CD4-positive, alpha-beta T cell treated with Interferon gamma for 1 hour (primary cell): ENCODE measurements at places on chromosomes 6 and 20.

DNA sequence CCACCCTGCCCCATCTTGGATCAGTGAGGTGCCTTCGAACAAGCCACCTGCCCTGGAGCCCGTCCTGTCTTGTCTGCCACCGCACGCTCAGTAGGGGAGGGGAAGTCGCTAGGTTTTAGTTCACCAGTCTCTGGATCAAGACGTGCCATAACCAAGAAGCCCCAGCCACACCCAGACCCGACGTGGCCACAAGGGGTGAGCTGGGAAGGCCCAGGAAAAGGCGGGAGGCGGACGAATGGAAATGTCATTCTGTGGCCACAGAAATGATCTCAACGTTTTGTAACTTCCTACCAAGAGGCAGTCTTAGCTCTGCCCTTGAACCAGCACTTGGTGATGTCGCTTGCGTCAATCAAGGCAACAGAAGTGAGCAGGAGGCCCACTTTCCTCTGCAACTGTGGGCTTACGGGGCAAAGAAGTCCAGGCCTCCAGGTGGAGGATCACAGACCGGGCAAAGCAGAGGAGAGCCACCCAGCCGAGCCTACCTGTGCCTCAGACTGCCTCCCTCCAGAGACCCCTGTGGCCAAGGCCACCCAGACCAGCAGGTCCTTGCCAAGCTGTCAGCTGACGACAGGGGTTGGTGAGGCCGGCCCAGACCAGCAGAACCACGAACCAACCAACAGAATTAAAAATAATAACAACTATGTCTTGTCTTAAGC is 14.5 kb downstream of the GMEB2 start:
- peak; percentile 47 for DNase-seq

DNA sequence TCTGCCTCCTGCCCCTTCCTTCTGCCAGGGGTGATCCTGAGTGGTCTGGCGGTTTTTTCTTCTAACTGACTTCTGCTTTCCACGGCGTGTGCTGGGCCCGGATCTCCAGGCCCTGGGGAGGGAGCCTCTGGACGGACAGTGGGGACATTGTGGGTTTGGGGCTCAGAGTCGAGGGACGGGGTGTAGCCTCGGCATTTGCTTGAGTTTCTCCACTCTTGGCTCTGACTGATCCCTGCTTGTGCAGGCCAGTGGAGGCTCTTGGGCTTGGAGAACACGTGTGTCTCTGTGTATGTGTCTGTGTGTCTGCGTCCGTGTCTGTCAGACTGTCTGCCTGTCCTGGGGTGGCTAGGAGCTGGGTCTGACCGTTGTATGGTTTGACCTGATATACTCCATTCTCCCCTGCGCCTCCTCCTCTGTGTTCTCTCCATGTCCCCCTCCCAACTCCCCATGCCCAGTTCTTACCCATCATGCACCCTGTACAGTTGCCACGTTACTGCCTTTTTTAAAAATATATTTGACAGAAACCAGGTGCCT is 10.2 kb downstream of the SLC29A1 start:
- DNase-seq = no peak

DNA sequence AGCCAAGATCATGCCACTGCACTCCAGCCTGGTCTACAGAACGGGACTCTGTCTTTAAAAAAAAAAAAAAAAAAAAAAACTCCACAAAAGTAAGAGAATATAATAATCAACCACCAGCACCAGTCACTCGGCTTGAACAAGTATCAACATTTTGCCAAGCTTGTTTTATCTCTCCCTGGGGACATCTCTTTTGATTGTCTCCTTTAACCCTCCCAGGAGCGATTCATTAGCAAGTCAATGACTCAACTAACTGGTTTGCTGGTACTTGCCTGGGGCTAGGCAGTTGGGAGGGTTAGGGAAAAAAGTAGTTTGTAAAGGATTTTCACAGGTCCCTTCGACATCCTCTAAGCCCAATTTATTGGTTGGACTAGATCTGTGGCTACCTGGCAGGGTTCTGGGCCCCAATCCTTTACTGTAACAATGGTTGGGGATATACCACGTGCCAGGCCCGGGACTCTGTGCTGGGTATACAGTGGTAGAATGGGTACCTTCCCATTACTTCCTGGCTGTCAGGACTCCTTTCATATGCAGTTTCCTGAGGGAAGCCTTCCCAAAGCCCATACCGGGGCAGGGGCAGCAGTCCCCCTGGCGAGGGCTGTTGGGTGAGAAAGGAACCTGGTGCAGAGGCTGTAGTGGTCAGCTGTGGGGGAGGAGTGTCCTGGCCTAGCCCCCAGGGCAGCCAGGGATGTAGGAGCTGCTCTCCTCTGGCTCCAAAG is 12.2 kb downstream of the TGIF2 start:
- DNase-seq = no peak

GRCh38 chr20:4009309-4009708 is 6.0 kb downstream of the RNF24 start:
- no peak for DNase-seq

DNA sequence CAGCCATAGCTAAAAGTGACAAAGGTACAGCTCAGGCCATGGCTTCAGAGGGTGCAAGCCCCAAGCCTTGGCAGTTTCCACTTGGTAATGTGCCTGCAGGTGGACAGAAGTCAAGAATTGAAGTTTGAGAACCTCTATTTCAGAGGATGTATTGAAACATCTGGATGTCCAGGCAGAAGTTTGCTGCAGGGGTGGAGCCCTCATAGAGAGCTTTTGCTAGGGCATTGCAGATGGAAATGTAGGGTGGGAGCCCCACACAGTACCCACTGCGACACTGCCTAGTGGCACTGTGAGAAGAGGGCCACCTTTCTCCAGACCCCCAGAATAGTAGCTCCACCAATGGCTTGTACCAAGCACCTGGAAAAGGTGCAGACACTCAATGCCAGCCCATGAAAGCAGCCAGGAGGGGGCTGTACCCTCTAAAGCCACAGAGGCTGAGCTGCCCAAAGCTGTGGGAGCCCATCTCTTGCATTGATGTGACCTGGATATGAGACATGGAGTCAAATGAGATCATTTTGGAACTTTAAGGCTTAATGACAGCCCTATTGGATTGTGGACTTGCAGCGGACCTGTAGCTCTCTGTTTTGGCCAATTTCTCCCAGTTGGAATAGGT is 1299.4 kb upstream of the MAP3K7 start:
- DNase-seq = no peak

- DNase-seq = no peak
Measured at GRCh38 chr6:113842165-113842564, 15.0 kb upstream of the MARCKS start.

- DNase-seq = no peak
Measured at GRCh38 chr6:169243186-169243585, 10.5 kb downstream of the THBS2 start.

DNA sequence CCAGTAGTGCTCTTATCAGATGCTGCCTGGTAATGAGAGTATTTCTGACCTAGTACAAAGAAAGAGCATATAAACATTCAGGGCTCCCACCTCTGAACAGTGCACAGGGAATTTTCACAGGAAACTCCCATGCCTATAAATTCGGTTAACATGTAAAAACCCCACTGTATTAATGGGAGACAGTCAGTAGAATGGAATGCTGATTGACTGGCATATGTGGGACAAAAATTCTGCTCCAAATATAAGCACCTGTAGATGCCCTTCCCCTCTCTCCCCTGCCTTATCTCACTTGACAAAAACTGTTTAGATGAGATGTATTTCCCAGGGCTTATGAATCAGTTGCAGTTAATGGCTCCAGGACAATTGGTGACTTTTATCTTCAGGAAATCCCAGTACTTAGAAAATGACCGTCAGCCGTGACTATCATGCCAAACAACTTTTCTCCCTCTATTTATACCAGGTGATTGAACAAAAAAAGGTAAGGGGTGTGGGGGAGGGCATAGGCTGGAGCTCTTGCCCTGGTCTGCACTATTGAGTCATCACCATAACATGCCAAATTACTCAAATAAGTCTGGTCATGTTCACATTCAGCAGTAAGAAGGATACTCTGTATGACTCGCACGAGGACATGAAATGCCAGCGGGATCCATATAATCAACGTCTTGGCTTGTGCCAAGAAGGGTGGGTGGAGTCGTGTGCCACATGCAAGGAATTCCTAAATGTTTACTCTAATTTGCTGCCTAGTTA is 176.4 kb upstream of the BMP2 start:
- DNase-seq = no peak

- DNase-seq = no peak
Measured at GRCh38 chr6:8218861-8219260, 116.5 kb upstream of the EEF1E1 start.

DNA sequence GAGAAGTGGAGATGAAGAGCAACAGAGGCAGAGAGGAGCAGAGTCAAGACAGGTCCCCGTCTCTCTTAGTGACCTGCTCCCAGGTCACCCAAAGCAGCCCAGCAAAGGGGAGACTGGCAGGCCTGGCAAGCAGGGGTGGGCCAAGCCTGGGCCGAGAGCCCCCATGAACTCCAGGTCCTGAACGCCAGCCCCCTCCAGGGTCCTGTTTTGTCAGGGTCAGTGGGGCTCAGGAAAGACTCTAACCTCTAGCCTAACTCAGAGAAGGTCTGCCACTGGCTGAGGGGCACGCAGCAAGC is 1.2 kb downstream of the NECAB3 start:
- no peak for DNase-seq

- DNase-seq = no peak
Measured at GRCh38 chr20:36311141-36311853, 5.2 kb downstream of the DLGAP4 start.

DNA sequence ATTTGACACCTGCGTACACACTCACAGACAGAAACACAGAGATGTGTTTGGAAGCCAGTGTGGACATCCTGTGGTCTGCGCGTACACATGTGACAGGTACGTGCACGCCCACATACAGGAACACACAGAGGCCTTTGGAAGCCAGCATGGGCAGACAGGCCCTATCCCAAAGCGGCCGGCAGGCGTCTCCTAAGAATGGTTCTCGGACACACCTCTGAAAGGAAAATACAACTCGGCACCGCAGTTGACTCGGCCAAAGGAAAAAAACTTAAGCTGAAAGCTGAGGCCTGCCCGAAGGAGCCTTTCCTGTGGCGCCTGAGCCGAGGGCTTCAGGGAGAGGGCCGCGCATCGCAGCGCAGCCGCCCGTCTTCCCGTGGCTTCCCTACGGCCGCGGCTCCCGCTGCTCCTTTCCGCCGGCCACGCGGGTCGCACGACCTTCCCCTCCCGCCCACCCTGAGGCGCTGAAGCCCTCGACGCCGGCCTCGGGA is 1.4 kb upstream of the CEP43 start:
- peak; percentile 36 for DNase-seq

DNA sequence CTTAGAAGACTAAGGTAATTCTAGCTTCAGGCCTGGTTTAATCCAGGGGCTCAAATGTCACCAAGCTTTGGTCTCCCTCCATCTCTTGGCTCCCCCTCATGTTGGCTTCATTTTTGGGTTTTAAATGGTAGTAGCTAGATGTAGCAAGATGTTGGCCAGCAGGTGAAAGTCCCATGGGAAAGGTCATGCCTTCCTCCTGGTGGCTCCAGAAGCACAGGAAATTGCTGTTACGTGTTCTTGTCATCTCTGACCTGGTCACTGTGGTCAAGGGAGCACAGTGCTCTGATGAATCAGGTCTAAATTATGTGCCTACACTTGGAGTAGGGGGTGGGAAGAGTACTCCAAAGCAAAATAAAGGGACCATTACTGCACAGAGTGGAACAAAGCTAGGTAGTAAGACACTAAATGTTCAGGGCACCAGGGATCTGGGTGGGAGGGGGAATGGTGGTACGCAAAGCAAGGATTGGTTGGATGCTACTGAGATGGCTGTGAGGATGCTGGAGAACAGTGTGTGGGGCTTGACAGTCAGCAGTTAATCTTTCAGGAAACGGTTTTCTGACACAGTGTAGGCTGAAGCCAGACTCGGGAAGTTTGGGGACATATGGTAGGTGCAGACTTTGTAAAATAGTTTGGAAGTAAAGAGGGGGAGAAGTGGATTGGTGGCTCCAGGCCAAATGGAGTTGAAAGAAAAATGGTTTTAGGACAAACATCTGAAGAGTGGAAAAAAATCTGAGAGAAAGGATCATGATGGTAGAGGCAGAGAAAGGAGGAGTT is 30.1 kb downstream of the CDS2 start:
- no peak for DNase-seq

DNA sequence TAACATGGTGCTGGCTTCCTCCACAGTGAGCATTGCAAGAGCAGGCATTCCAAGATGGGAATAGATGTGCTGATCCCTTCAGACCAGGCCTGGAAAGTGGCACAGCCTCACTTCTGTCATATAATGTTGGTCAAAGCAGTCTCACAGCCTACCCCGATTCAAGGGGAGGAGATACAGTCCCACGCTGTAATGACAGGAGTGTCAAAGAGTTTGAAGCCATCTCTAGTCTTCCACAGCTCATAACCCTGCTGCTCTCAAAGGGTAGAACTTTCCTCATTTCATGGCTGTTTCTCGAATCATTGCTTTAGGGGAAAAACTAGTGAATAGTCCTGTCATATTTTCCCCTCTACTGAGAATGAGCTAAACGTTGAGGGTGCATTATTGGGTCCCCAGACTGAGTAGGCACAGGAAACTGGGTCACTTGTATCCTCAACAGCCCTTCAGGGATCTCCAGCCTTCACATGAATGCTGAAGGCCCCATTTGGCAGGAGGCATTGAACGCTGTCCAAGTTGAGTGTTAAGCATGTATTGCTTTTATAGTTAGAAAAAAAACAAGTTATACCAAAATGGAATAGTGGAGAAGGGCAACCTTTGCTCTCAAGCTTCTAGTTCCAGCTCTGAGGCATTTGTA is 27.3 kb downstream of the DTD1 start:
- DNase-seq = no peak

- DNase-seq = no peak
Measured at GRCh38 chr6:139647016-139647415, 272.6 kb upstream of the CITED2 start.

- DNase-seq = no peak
Measured at GRCh38 chr6:38728203-38728602, 13.1 kb downstream of the DNAH8 start.

DNA sequence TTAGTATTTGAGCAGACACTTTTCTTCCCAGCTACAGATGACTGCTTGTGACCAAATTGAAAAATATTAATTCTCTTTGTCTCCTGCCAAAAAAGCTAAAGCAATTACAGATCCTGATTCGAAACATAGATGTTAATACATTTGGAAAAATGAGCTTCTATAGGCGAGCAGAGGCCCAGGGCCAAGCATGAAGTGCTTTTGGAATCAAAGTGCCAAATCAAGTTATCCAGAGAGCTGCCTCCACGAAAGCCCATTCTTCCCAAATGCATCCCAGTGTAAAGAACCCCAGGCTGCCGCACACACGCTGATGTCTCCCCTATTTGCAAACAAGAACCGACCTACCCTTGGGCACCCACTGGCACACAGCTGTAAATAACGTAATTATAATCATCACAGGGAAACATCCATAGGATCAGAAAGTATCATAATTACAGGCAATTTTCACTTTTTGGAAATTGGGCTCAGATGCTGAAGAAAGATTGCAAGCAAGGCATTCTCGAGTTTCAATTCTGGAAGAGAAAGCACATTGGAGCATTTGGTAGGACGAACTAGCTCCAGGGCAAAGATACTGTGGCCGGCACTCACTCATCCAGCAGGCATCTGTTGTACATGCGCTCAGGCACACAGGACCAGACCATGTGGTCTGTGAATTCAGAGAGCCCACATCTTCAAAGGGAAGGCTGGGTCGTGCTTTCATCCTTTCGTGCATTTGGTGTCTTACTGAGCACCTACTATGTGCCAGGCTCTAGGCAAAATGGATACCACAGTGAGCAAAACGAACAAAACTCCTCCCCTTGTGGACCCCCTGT is 45.9 kb downstream of the BMP7 start:
- no peak for DNase-seq
